Endothelial cell of umbilical vein (primary cell): ENCODE measurements at places on chromosomes 3 and 15. TPM values are rescaled to one million over a fixed set of nuclear protein-coding genes. Genes with fewer than 3 reads are reported as not detected.

GRCh38 chr3:113534365-113534764, 2.0 kb downstream of the SIDT1 start:
- no peak overlapping the region for H3K4me3 ChIP-seq
- H3K36me3 ChIP-seq = no peaks in the 10 kb centered on the region
- H3K27ac ChIP-seq = no peak overlapping the region
- H3K27me3 ChIP-seq = peaks cover 71% of the 10 kb centered on the region
- H3K4me1 ChIP-seq = peaks cover 17% of the 10 kb centered on the region
- DNase-seq = no peak

- H3K36me3 ChIP-seq = no peaks in the 10 kb centered on the region
- no peak overlapping the region for H3K4me3 ChIP-seq
- no peak overlapping the region for H3K27ac ChIP-seq
- no peak for DNase-seq
Measured at GRCh38 chr3:110307065-110307809, 764.4 kb upstream of the NECTIN3 start.

DNA sequence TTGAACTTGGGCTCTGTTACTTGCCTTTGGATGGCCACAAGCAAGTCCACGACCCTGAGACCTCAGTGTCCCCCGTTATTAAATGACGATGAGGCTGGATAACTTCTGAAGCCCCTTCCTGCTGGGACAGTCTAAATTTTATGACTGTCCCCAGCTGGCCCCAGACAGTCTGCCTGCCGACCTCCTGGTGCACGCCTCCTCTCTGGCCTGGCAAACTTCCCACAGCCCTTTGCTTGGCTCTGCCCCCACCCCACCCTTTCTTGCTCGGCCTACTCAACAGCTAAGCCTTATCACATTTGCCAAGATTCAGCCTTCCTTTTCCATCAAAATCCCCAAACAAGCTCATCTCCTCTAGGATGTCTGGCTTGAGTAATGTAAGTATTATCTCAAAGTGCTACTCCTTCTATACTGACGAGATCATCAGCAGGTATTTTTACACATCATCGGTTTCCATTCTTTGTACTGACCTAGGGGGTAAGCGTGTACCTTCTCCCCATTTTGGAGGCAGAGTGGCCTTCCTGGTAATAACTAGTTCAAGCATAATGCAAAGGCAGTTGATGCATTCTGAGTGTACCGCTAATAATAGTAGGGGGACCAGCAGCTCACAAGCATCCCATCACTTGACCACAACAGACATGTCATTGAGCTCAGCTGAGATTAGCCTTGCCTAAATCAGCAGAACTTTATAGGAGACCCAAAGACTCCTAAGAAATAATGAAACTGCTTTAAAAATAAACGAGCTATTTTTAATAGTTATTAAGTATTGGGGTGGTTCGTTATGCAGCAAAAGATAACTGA, 120.8 kb upstream of the HACD2 start:
- no peak overlapping the region for H3K27ac ChIP-seq
- no peaks in the 10 kb centered on the region for H3K27me3 ChIP-seq
- H3K36me3 ChIP-seq = no peaks in the 10 kb centered on the region
- no peaks in the 10 kb centered on the region for H3K4me1 ChIP-seq

Gene GABRR3
- not detected in 2 replicates for total RNA-seq
